Esophagus squamous epithelium (tissue), 5 donors: ENCODE measurements at places on chromosomes 16 and 17. TPM values are rescaled to one million over a fixed set of nuclear protein-coding genes. Genes with fewer than 3 reads are reported as not detected.

FOXN1 gene
- 13.7 TPM for total RNA-seq

DNA sequence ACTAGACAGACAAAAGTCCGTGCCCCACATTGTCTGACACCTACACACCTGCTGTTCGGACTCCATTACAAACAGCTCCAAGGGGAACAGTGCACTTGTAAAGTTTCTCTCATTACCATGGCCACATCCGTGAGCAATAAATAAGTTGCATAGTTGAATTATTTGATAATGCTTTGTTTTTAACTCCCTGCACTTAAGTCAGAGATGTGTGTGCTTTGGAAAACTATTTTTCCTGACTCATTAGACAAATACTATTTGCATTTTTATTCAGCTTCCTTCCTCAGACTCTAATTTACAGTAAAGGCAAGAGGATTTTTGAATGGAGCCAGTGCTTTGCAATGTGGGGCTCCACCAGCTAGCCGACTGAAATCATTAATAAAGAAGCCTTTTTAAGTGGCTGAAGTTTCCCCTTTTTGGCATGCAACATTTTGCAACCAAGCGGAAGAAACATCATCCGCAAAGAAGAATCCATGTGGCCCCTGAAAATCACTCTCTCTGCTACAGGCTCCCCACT is 6.5 kb upstream of the CCL2 start:
- DNase-seq, result no peak
- no peaks in the 10 kb centered on the region for H3K27me3 ChIP-seq
- no peaks in the 10 kb centered on the region for H3K36me3 ChIP-seq
- peak overlapping the region; percentile 50 for H3K27ac ChIP-seq

HCRT gene
- total RNA-seq, result not detected

DNA sequence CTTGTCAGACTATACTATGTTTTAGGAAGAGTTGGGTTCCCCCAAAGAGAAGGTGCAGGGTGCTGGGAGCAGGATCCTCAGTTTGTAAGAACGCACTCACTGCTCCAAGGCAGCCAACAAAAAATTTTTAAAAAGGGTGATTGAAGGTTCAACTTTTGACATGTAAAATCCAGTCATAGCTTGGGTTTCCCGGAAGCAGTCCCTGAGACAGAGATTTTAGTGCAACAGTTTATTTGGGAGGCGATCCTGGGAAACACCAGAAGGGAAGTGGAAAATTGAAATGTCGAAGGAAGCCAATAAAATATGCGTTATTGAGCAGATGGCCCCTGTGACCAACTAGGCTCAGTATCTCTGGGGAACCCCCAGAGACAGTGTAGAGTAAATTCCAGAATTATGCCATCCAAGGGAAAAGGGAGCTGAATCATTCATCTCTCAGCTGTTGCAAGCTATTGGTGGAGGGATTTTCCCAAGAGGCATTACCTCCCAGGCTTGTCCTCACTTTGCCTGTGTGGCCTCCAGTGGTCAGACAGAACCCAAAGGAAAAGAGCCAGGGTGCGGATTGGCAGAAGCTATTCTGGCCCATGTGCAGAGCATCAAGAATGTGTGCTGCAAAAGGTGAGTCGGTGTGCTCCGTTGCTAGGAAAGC is 72.9 kb downstream of the HS3ST3B1 start:
- no peaks in the 10 kb centered on the region for H3K4me1 ChIP-seq
- no peaks in the 10 kb centered on the region for H3K27me3 ChIP-seq
- no peak for DNase-seq
- no peak overlapping the region for H3K4me3 ChIP-seq

GRCh38 chr16:28279006-28279405 is 13.3 kb upstream of the SBK1 start:
- H3K4me3 ChIP-seq, result no peak overlapping the region
- no peaks in the 10 kb centered on the region for H3K36me3 ChIP-seq
- H3K27me3 ChIP-seq, result peaks cover 49% of the 10 kb centered on the region
- H3K27ac ChIP-seq, result no peak overlapping the region
- DNase-seq, result no peak

DNA sequence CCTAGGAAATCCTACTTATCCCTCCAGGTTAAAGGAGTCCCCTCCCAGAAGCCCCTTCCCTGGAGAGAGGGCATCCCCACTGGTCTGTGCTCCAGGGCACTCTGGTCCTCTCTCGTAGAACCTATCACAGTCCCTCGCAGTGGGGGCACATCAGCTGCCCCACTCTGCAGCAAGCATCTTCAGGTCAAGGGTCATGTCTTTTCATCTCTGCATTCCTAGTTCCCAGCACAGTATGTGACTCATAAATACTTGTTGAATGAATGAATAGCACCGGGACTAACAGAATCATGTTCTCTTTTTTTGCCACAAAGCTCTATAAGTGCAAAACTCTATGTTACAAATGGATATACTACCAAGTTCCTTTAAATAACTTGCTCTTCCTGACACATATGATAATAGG is 36.0 kb downstream of the RNF157 start:
- no peak overlapping the region for H3K4me3 ChIP-seq
- no peaks in the 10 kb centered on the region for H3K4me1 ChIP-seq
- no peaks in the 10 kb centered on the region for H3K36me3 ChIP-seq
- no peak for DNase-seq
- no peak overlapping the region for H3K27ac ChIP-seq
